ENCODE measurements at places on chromosomes 7 and 10.

- DNase-seq, result peak; percentile 58
Observed at GRCh38 chr7:28292834-28293526, 112.4 kb upstream of the JAZF1 start.

DNA sequence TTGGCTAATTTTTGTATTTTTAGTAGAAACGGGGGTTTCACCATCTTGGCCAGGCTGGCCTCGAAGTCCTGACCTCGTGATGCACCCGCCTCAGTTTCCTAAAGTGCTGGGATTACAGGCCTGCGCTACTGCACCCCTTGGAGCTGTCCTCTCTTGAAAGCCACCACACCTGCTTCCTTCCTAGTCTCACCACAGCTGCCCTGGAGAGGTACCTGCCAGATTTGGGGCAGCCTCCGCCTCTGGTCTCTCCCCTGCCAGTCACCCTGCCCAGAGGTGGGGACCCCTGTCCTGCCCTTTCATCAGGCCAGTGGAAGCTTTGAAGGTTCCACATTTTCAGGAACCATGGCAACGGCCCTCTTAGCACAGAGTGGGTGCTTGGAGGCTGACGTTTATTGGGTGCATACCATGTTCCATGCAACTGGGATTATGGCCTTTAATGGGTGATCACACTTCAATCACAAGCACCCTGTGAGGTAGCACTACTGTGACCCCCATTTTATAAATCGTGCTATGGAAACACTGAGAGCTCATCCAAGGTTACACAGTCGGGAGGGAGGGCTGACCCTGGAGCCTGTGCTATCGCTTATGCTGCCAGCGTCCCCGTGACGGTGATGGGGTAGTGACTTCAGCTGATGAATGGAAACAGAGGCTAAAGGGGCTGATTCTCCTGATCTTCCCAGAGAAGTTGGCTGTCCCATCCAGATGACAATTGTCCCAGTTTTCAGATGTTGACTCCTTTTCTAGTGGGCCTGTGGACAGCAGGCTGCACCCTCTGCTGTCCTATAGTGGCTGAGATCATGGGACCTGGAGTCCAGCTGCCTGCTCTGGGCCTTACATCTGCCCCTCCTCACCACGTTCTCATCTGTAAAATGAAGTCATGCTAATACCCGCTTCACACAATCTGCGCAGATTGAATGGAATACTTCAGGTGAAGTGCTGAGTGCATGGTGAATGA, 11.5 kb upstream of the FGFR2 start:
- no peak for DNase-seq

DNA sequence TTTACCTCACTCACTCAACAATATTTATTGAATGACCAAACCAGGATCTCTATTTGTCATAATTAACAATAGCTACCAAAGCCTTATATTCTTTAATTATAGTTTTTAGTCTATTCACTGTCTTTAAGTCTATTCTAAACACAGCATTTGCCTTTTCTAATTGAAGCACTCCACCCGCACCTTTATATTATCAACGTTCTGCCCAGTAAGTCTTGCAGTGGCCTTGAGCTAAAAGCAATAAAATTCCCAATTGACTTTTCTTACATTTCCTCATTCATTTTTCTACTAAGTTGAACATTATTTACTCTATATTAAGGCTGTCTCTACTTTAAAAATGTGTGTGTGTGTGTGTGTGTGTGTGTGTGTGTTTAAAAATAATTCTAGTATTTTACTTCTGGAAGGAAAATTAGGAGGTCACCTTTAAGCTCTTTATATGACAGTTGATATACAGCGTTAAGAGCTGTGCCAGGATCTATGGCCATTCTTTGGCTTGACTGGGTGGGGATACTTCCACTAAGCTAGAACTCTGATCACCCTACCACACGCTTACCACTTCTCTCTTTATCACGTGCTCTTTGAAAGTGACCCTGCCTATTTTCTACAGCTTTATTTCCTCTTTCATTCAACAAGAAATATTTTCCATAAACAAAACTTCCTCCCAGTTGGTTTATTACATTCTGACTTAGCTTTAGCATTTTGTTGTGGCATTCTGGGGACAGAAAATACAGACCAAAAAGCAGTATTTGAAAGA, 8.8 kb downstream of the PAPSS2 start:
- no peak for DNase-seq

DNA sequence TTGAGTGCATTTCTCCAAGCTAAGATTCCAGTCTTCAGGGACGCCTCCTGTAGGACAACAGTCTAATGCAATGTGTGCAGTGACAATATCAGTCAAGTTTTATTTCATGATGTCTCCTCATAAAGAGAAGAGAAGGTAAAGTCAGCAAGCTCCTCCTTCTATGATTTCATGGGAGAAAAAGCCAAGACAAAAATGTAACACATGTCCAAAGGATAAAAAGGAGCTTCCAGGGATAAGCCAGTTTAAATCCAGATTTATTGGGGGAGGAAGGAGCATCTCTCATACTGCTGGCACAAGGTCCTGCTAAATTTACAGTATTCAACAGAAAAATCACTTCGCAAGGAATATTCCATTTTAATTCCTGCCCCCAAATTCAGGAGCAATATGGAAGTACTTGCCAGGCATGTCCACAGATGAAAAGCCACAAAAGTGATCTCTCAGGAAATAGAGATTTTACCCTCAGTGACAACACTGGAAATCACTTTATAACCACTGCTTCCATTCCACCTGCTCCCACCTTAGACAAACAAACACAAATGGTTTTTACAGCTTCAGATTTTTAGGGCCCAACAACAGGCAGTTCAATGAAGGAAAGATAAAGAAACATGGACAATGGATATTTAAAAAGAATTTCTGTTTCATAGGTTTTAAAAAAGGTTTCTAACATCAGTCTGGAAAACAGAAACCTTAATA, 677.5 kb upstream of the C7orf33 start:
- no peak for DNase-seq

- no peak for DNase-seq
Observed at GRCh38 chr7:4682621-4683042, 537 bp downstream of the FOXK1 start.

DNA sequence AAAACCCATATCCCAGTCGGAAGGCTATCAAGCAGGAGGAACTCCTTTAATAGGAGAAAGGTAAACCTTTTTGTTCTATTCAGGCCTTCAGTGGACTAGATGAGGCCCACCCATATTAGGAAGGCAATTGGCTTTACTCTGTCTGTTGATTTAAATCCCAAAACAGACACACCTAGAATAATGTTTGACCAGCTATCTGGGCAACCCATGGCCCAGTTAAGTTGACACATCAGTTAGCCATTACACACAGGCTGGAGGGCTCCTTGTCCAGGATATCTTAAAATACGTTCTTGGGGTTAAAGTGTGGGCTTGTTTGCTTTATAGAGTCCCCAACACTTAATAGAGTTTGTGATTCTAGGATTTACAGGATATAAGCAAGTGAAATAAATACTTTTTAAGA, 339.0 kb upstream of the PRKCQ start:
- DNase-seq, result no peak

- DNase-seq, result no peak
Observed at GRCh38 chr10:90373911-90374310, 483.9 kb downstream of the HTR7 start.

DNA sequence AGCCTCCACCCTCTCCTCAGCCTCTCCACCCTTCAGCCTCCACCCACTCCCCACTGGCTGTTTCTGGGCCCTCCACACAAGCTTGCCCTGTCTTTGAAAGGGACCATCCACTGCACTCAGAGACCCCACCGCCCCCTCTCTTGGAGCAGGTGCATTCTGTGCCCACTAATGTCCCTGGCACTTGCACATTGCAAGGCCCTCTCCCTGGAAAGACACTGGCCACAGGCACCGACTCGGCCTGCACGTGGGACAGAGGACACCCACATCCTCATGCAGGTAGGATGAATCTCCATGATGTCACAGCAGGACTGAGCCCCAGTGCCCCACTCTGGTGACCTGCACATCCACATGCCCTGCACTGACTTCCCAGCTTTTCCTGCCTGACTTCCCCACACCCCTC, 36.8 kb upstream of the EBF3 start:
- no peak for DNase-seq

- peak; percentile 3 for DNase-seq
Observed at GRCh38 chr10:101244321-101245050, 15.2 kb upstream of the LBX1 start.

DNA sequence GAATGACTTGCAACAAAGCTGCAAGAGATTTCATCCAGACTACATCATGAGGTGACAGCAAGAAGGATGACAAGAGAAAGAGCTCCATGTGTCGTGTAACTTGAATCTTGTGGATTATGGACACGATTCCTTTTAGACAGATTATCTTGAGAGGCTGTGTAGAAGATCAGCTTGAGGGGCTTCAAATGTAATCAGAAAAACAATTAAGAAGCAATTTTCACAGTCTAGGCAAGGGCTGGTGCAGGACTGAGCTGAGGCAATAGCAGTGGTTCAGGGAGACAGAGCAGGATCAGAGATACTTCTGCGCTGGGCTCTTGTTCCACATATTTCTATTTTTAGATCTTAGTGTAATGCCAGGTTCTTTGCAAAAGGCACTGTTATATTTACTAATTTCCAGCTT, 253.0 kb upstream of the COBL start:
- no peak for DNase-seq

GRCh38 chr7:81235997-81236396, 317.1 kb upstream of the SEMA3C start:
- peak; percentile 96 for DNase-seq

GRCh38 chr10:19778996-19779395, 37.2 kb upstream of the PLXDC2 start:
- DNase-seq, result no peak

DNA sequence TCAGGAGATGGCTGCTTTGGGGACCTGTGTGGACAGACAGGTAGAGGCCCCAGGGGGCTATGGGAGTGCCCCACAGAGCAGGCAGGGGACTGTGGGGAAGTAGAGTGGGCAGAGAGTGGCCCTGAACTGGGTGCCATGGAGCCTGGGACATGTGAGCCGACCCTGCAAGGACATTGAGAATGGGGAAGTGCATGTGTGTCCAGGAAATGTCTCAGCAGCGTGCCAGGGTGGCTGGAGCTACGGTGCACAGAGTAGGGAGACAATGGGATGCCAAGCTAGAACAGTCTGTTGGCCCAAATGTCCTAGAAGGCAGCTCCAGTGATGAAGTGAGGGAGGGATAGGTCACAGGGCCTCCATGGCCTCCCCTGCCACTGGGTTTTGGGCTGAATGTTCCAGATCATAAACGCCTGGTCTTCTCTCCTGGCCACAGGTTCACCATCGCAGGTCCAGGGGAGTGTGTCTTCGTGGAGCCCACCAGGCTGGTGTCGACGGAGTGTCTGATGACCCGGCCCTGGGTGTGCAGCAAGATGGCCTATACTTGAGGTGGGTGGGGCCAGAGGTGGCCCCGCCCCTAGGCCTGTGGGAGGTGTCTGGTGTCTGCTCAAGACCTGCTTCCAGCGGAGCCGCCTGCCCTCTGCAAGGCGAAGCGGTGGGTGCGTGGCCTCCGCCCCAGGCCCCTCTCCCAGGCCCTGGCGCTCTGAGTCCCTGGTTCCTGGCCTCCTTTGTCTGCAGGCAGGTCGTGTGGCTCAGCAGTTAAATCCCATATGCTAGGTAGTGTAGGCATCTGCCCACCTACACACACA, 20.5 kb downstream of the CLEC2L start:
- DNase-seq, result no peak

DNA sequence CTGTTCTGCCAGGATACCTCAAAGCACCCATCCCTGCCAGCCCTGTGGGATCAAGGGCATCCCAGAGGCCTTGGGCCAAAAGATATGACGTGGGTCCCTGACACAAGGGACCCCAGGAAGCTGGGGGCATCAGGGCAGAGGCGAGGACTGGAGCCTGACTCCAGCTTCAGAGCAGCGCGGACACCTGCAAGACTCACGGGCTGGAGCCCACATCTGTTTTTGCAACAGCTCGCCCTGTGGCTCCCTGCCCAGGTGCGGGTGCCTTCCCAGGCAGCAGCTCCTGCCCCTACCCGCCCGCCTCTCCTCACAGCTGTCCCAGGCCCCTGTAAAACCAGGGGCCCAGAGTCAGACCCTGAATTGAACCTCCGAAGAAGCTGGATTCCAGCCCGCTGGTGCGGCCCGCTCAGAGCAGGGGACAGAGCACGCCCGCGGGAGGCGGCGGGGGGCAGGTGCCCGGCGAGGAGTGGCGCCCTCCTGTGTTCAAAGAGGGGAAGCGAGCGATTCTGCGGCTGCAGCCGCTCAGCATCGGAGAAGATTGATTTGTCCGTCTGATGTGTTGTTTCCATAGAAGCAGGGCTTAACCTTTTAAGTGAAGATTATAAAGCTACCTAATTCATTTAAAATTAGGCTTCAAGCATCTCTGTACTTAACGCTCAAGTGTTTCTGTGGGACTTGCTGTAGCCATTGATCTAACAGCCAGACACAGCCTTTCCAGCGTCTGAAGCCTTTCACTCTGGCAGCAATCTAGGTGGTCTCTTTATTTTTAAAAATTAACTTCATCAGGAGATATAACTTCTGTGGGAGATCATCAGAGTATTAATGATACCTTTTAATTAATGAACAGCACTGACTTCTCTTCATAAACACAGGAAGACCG, 88.4 kb downstream of the BEND7 start:
- DNase-seq, result peak; percentile 40

GRCh38 chr10:16646181-16647059, 124.7 kb upstream of the C1QL3 start:
- DNase-seq, result no peak

DNA sequence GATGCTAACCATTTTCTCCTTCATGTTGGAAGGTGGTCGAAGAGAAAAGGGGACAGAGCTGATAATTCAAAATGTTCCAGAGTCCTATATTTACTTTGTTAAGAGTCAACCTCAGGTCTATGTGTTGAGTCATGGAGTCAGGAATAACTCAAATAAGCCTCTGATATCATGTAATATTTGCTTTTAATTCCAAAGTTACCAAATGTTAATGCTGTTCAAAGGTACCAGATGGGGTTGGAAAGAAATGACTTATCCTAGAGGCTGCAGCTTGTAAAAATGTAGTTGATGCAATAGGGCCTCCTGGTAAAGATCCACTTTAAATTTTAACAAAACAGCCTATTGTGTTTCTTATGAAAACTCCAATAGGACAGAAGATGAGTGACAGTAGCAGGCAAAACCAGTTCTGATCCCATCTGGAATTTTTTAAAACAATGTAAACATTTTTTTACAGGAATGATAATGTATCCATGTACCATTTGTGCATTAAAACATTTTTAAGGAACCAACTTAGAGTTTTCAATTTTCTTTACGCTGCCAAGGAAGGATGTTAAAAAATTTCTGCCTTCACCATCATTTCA, 218.2 kb downstream of the ANK3 start:
- DNase-seq, result no peak

GRCh38 chr7:73809467-73809951, 21.3 kb upstream of the CLDN4 start:
- no peak for DNase-seq

DNA sequence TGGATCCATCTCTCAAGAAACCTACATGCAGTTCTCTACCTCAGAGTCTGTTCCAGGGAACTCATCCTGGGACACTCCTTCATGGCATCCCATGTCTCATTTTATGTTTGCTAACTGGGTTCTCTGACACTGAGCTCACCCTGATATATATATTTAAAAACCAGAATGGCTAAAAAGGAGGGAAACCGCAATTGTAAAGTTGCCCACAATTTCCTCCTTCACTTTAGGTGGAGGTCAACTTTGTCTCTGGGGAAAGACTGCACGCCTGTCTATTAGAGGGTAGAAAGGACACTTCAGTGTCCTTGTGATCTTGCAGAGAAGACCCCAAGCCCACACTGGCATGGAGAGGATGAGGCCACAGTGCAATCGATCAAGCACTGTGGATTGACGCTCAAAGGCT, 131.7 kb downstream of the TEX36 start:
- DNase-seq, result no peak

Data from DMS79 treated with DMSO at 0.1 percent for 48 hours (cell line).